ENCODE measurements at places on chromosomes 11 and 22.

- DNase-seq = no peak
These were observed 20.3 kb downstream of the PARVG start for GRCh38 chr22:44200855-44201550.

DNA sequence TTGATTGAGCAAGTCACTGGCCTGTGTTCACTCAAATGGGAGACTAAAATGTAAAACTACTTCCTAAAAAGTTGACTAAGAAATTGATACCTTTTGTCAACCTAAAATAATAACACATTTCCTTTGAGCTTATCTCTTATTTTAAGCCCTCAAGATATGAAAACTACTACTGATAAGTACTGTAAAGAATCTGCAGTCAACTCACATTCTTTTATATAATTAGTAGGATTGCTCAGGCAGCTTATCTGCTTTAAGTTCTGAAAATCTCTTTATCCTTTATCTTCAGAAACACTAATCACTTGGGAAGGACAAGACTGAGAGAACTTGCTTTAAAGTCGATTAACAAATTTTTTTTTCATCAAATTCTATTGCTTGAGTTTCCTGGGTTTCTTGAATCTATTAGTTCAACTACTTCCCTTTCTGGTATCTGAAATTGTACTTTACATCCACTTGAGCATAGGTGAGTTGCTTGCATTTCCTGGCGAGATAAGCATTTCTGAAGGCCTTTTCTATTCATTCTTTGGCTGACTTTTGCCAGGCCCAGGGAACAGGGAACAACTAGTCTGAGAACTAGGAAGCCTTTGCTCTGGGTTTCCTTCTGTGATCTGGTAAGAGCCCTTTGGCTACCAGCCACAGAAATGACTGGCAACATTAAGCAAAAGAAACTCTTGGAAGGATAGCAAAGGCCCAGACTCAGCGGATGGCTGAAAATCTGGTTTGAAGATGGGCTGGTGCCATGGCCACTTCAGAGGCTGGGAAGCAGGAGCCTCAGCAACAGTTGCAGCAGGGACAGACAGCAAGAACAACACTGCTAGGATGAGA, 19.3 kb upstream of the CSRP3 start:
- no peak for DNase-seq

GRCh38 chr11:118088531-118088930, 1.8 kb upstream of the SMIM35 start:
- DNase-seq = no peak

DNA sequence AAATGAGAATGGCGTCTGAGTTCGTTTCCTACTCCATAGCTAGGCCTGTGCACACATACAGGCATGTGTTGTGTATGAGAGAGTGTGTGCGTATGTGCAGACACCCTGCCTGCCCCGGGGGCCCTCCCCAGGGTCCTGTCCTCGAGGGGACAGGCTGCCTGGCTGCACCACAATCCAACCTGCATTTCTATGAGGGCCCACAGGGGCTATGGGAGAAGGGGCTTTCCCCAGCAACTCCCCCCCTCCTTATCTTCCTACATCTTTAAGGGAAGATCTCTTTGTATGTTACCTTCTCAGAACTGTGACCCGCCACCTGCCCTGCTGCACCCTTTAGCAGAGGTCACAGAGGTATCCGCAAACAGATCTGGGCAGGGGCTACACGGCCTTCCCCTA, 14.9 kb downstream of the ADORA2A start:
- no peak for DNase-seq

- DNase-seq = peak; percentile 70
These were observed 19.1 kb upstream of the MYRF start for GRCh38 chr11:61733120-61733978.

DNA sequence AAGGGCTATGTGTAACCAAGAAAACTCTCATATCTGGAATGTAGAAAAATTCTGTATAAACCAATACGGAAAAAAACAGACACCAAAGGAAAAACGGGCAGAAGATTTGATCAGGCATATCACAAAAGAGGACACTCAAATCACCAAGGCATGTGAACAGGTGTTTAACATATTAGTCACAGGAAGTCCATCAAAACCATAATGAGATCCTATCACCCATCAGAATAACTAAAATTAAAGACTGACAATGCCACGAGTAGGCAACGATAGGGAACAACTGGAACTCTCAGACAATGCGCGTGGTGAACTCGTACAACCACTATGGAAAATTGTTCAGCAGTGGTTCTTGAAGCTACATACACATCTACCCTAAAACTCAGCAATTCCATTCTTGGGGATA, 94.5 kb downstream of the MICAL3 start:
- DNase-seq = no peak

DNA sequence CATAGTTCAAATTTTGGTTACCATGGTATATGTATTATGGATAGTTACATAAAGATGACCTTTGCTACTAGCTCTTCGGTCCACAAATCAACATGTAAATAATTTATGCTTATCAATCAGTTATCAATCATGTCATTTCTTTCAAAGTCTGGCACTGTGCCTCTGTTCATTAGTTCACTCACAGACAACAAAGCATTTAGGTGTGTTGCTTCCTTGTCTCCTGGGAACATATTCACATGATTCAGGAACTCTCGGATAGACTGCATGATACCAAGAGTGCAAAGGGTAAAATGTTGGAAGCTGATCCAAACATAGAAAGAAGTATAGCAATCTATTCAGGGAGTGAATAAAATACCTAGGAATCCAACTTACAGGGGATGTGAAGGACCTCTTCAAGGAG, 14.3 kb upstream of the ACRV1 start:
- DNase-seq = no peak

- DNase-seq = no peak
These were observed 232.6 kb downstream of the CASP12 start for GRCh38 chr11:104665641-104666040.

GRCh38 chr11:114219559-114220349, 76.4 kb upstream of the NNMT start:
- no peak for DNase-seq

DNA sequence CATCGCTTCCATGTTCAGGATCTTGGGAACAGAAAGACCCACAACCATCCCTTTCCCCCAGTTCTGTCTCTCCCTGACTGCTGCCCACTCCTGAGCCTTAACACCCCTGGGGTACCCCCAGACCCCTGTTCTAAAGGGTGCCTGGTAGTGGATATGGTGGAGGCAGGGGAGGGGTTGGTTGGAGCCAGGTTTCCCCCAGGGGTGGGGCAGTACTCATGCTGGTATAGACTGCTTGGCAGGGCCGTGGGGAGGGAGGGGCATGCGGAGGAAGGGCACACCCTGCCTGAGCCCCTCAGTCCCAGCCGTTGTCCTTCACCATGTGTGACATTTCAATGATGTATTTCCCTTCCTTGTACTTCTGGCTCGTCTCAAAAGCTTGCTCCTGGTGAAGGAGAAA, 4.0 kb downstream of the YPEL4 start:
- DNase-seq = no peak

GRCh38 chr11:47571895-47572294, 6.5 kb downstream of the PTPMT1 start:
- DNase-seq = no peak

- DNase-seq = no peak
These were observed 257.4 kb downstream of the BRD1 start for GRCh38 chr22:49570032-49570848.
